T-cell (primary cell): ENCODE measurements at places on chromosomes 5 and 9. TPM values are rescaled to one million over a fixed set of nuclear protein-coding genes. Genes with fewer than 3 reads are reported as not detected.
A peak's percentile ranks its signal among the peaks of the same experiment; 100 is the strongest.

- DNase-seq = no peak
Observed at GRCh38 chr5:176650354-176650884, 3.1 kb downstream of the TSPAN17 start.

The MZB1 gene
- total RNA-seq = 6.5 TPM

GRCh38 chr5:177310757-177311391 lies 824 bp downstream of the MXD3 start:
- DNase-seq = peak; percentile 39

- no peak for DNase-seq
Observed at GRCh38 chr9:88313364-88314220, 74.7 kb upstream of the SPIN1 start.

DNA sequence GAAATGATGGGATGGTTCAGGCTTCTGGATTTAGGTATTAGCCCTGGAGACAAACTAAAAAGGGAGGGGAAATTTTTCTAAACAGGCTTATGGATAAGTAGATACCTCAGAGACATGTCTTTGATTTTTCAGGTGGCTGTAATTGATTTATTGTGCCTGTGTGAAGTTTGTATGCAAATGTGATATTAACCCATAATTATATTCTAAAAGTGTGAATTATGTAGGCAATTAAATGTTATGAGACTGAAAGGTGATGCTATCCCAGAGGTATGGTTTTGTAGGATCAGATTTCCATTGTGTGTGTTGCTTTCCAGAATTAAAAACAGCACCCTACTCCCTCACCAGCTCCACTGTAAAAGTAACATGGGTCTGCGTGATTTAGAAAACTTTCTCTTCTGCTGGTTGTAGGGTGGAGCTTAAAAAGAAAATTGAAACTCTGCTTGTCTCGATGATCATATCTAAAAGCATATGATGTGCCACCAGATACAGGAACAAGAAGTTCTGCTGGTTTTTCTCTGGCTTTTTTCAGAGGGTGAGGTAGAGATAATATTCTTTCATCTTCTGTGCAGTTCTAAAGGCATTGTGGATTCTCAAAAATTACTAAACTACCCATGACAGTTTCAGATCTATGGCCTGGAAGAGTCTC lies 71.8 kb upstream of the TAF11L2 start:
- no peak for DNase-seq

- no peak for DNase-seq
Observed at GRCh38 chr9:110059461-110059860, 148.5 kb downstream of the C9orf152 start.

The ISL1 gene
- total RNA-seq = not detected

The SLC36A3 gene
- total RNA-seq = not detected

DNA sequence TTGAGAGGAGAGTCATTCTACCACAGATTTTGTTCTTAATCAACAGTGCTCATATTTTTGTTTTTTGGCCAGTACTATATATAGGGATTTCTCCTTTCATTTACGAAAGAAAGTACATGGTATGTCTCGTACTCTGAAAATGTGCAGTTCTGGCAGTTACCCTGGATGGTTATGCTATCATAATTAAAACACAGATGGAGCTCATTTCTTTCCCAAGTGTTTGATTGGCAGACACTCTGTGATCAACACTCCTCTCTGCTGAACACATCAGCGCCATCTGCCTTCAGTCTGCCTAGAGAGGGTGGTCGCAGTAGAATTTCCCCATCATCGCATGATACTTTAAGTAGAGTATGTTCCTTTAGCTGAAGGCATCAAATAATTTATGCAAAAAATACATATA lies 64.5 kb downstream of the PAM start:
- no peak for DNase-seq

DNA sequence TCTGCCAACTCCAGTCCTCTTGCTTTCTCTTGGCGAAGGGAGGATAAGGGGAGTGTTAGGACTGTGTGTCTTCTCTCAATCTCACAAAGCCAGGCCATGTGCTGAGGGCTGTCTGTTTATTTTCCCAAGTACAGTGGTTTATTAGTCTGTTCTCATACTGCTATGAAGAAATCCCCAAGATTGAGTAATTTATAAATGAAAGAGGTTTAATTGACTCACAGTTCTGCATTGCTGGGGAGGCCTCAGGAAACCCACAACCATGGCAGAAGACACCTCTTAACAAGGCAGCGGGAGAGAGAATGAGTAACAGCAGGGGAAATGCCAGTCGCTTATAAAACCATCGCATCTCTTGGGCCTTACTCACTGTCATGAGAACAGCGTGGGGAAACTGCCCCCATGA lies 36.2 kb upstream of the CKS2 start:
- DNase-seq = no peak

The ARID3C gene
- total RNA-seq = not detected

The ELAVL2 gene
- total RNA-seq = not detected

DNA sequence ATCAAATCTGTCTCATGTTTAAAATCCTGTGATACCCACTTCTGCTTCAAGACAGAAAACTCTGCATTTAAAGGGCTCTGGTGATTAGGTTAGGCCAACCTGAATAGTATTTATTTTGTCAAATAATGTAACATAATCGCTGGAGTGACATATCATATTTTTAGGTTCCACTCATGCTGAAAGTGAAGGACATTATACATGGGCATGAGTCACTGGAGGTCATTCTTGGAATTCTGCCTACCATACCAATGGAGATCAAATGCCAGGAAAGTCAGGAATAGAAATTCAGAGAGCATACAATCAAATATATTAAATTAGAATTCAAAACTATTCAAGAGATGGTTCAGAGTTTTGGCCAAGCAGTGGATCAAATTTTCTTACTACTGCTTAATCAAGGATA lies 97.1 kb upstream of the PRSS3 start:
- no peak for DNase-seq

DNA sequence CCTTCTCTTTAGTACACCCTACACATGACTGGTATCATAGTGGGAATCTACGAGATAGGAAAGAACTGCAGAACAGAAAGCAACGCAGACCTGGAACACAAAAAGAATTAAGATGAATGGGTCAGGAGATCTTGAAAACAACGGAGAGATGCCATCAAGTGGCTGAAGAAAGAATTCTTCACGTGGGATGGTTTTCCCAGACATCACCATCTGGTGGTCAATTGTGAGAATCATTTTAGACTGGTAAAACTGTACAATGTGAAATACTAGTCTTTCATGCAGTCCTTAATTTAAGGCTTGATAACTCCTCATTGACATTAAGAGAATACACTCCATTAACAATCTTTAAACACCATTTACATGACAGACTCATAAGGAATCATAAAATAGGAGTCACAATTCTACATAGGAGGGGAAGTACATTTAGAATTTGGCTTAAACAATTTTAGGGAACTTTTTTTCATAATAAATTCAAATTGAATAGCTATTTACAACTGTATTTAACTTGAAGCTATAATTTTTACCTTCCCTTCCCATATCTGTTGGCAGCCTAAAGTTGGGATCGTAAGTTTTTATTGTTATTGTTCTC lies 128.4 kb upstream of the TRPM3 start:
- no peak for DNase-seq

DNA sequence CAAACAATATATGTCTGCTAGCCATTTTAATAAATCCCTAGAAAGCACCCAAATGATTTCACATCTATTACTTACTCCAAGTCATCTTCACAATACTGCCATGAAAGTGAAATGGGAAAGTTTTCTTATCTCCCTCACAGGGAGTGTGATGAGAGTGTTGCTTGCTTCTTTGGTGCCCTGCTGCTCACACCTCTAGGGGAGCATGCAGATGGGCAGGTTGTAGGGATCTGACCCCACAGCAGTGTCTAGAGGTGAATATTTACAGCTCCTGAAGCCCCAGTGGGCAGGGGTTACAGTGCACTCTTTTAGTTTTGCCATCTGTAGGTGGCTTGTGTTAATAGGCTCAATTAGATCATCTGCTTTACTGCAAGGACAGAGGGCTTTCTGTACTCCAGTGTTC lies 173.2 kb downstream of the GABRG2 start:
- DNase-seq = no peak

GRCh38 chr9:6634444-6634843 lies 11.1 kb downstream of the GLDC start:
- no peak for DNase-seq

GRCh38 chr9:99634186-99634585 lies 187.5 kb upstream of the NR4A3 start:
- DNase-seq = no peak

The TYRP1 gene
- total RNA-seq = not detected

- no peak for DNase-seq
Observed at GRCh38 chr9:90802386-90802985, 867 bp downstream of the SYK start.

DNA sequence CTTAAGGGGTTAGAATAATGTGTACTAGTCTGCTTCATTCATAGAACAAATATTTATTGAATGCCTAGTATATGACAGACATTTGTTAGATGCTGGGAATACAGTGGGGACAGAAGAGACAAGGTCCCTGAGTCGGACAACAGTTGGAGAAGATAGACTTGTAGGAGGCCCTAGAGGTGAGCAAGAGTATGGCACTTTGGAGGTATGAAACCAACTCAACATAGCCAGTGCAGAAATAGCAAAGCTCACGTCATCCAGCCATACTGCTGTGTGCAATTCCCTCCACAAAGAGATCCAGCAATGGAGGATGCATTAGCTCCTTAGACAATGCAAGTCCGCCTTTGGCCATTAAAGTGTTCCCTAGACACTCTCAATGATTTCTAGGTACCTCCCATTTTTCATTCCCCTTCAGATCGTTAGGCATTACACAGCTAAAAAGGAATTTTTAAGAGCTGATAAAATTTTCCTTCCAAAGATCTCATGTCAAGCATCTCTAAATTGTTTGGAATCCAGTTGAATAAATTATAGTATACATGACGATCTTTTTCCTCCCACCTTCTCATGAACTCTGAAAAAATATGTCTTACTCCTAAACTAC lies 1949.6 kb upstream of the WWC1 start:
- DNase-seq = no peak

DNA sequence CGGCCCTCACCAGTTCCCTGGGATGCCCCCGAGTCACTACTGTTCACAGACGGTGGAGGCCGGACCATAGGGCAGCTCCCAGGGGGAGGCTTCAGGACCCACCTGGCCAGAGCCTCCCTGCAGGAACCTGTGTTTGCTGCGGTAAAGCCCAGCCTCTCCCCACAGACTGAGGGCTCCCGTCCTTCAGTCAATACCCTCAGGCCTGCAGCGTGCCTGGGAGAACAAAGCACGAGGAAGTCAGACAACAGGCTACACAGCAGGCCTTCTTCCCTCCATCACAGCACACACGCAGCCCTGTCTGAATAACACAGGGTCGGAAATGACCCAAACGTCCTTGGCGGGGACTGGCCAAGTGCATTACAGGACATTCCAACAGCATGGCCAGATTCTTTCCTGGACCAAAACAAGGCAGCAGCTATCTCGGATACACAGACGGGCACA lies 34.4 kb downstream of the COL23A1 start:
- DNase-seq = no peak

The SPINK5 gene
- total RNA-seq = 0.07 TPM

The C9 gene
- total RNA-seq = 0.41 TPM

The ALDOB gene
- not detected for total RNA-seq

DNA sequence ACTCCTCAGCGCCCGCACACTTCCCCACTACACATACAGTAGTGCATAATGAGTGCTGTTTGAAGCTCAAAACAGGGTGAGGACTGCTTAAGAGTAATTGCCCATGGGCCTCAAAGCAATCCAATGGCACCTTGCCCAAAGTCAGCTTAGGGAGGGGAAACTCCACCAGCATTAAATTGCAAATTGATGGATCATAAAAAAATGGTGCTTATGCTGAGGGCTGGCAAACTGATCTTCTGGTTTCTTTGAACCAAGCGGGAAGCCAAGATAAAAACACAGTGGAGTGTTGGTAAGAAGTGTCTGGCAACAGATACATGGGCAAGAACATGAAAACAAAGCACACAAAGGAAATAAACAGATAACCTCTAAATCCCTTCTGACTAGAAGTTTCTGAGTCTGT lies 28.0 kb downstream of the TLE1 start:
- DNase-seq = no peak

DNA sequence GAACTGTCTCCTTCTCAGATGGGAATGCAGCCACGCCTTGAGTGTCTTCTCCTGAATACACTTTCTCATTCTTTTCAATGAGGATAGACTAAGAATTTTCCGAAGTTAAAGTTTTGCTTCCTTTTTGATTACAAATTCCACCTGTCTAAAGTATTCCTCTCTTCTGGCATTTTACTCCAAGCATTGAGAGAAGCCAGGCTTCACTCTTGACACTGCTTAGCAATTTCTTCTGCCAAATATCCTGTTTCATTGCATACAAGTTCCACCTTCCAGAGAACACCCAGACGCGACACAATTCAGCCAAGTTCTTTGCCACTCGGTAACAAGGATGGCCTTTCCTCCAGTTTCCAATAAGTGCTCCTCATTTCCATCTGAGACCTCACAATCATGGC lies 35.6 kb upstream of the COL5A1 start:
- no peak for DNase-seq

DNA sequence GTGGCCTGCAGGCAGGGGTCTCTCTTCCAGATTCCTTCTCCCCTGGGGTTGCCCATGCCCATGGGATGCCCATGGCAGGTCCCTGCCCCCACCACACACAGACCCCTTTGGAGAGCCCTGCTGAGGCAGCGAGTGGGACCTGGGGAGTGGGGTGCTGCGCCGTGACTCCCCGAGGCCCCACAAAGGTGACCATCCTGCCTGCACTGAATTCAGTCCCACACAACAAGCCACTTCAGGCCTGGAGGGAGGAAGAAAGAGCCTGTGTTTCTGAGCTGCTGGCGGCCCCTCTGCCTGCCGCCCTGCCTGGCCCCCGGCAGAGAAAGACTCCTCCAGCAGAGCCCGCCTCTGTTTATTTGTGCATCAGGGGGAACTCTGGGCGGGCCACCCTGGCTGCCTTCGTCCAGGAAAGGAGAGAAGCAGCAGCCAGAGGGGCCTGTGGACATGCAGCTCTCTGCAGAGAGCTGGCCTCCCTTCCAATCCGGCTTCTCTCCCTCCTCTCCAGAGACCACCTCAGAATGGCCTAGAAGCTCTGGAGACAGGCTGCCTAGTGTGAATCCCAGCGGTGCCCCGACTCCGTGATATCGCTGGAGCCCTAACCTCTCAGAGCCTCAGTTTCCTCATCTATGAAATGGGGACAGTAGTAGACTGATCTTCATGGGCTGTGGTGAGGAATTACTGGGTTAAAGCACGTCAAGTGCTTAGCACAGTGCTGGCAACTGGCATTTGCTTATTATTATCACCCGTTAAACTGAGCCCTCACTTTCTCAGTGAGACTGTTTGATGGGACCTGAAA lies 72.9 kb downstream of the COL27A1 start:
- no peak for DNase-seq

GRCh38 chr9:2016408-2017330 lies 1.5 kb downstream of the SMARCA2 start:
- peak; percentile 36 for DNase-seq

DNA sequence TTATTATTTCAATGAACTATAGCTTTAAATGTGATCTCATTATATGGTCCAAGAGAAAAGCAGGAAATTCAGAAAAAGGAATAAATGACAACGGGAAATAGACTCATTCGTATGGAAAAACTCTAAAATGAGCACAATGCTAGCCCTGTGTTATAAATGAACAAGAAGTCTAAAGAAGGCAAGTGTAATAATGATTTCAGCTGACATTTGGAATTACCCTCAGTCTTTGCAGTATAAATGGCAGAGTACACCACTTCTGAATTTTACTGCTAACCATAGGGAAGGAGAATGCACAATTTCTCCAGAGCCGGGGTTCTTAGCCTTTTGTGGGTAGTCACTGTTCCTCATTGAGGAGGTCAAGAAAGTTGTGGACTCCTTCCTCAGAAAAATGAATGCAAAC lies 93.1 kb downstream of the ANKRD55 start:
- no peak for DNase-seq

- no peak for DNase-seq
Observed at GRCh38 chr9:34332076-34332964, 3.0 kb downstream of the NUDT2 start.

GRCh38 chr9:135070964-135071735 lies 16.3 kb upstream of the OLFM1 start:
- DNase-seq = no peak
